Fibroblast of skin of back (primary cell): ENCODE measurements at places on chromosomes 16 and 17.

DNA sequence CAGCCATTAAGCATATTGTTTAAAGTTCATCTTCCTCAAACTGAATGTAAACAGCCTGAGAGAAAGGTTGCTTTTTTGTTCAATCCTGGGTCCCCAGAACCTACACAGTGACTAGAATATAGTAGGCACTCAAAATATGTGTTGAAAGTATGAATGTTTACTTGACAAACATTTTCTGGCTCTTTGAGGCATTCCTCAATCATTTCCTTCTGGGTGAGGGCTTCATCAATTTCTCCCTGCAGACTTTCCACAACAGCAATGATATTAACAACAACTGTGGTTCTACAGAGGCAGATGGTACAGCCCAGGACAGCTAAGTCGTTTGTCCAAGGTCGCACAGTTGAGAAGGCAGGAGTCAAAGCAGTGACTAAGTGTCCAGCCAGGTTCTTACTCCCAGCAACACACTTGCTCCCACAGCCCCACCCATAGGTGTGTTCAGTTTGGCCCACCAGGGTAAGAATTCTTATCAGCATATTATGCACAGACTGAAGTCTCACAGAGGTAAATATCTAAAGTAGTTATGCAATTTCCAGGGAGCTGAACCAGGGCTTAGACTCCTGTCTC is 61.1 kb downstream of the HS3ST3B1 start:
- no peak for DNase-seq

- no peak for DNase-seq
Observed at GRCh38 chr17:81515530-81516041, 3.0 kb upstream of the ACTG1 start.

DNA sequence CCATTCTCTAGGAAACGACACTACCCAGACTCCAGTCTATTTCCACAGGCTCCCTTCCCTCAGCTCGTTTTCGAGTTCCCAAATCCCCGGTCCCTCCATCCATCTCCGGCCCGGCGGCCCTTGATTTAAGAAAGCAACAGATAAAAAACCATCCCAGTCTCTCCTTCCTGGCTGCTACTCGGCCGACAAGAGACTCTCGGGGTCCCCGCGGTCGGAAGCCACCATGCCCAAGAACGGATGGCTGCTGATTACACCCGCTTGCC is 182 bp downstream of the RPL26 start:
- no peak for DNase-seq

GRCh38 chr16:11163761-11164261 is 92.2 kb downstream of the SOCS1 start:
- no peak for DNase-seq

GRCh38 chr16:85570735-85571562 is 42.2 kb upstream of the GSE1 start:
- no peak for DNase-seq

GRCh38 chr17:51848451-51848850 is 310.1 kb downstream of the CA10 start:
- DNase-seq: peak; percentile 71

- no peak for DNase-seq
Observed at GRCh38 chr17:81025741-81026129, 9.2 kb upstream of the BAIAP2 start.

- no peak for DNase-seq
Observed at GRCh38 chr16:51734220-51734619, 583.1 kb upstream of the SALL1 start.

DNA sequence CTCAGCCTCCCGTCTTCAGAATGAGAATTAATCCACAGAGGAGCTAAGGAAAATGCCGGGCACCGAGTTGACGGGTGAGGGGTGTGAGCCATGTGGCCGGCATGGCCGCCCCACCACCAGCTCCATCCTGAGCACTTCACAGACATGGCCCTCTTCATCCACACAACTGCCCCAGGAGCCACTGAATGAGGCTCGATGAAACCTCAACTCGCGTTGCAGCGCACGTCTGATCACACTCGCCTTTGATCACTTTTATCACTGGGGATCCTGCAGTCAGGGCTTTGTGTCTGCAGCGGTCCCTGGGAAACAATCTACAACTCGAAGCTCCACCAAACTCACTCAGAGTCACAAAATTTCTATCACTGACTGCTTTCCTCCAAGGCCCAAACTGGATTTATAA is 46.7 kb upstream of the CDR2 start:
- DNase-seq: no peak

GRCh38 chr16:11303405-11304138 is 22.4 kb upstream of the PRM1 start:
- no peak for DNase-seq

DNA sequence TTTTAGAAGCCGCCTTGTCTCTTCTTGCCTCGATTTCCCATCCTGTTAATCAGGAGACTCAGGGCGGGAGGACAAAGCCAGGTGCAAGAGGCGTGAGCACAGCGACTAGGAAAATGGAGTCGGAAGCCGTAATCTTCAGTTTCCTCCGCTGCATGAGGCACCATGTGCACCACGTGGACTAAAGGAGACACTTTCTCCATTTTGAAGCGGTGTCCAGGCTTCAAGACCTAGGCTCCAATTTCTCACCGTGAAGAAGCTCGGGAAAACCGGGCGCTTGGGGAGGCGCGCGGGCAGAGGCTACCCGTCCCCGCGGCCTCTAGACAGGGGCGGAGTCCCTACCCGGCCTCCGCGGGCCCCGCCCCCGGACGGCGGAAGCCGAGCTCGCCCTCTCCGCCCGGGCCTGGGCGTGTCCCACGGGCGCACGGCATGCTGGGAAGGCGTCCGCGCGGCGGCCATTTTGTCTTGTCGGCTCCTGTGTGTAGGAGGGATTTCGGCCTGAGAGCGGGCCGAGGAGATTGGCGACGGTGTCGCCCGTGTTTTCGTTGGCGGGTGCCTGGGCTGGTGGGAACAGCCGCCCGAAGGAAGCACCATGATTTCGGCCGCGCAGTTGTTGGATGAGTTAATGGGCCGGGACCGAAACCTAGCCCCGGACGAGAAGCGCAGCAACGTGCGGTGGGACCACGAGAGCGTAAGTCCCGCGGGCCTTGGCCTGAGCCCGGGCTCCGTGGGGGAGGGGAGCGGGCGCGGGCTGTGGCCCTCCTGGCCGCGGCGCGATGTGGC is at the start of gene LUC7L3:
LUC7L3 (plus strand) TSS at position 460 of the 780 bp plus-strand sequence; CDS start at position 590, 130 bp downstream.
- DNase-seq: peak; percentile 94

- peak; percentile 40 for DNase-seq
Observed at GRCh38 chr17:78032166-78032565, 73.7 kb downstream of the TNRC6C start.

- peak; percentile 68 for DNase-seq
Observed at GRCh38 chr16:87245511-87245910, 71.7 kb downstream of the C16orf95 start.

DNA sequence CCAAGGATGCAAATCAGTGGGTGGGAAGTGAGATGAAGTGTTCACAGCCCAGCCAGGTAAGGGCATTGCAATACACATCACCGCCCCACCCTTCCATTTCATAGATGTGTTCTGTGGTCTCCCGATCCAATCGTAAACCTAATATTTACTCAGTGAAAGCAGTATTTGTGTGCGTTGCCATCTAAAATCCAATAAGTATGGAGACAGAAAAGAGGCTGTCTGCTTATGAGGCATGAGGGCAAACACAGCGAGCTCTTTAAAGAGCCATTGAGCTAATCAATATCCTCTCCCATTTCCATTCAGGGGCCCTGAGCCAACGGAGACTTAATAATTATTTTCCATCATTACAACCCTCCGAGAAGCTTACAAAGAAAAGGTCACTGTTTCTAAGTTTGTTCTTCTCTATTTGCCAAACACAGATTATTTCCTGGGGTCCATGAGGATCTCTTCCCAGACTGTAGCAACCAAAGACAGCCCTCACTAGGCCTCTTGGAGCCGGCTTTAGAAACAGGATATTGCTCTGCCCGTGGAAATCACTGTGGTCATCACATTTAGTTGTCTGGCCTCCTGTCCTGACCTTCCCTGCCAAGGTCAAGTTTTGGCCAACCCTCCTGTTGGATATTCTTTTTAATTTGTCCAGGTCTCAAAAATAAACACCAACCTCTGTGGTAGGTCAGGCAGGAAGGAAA is 120.1 kb downstream of the SLC39A11 start:
- no peak for DNase-seq

DNA sequence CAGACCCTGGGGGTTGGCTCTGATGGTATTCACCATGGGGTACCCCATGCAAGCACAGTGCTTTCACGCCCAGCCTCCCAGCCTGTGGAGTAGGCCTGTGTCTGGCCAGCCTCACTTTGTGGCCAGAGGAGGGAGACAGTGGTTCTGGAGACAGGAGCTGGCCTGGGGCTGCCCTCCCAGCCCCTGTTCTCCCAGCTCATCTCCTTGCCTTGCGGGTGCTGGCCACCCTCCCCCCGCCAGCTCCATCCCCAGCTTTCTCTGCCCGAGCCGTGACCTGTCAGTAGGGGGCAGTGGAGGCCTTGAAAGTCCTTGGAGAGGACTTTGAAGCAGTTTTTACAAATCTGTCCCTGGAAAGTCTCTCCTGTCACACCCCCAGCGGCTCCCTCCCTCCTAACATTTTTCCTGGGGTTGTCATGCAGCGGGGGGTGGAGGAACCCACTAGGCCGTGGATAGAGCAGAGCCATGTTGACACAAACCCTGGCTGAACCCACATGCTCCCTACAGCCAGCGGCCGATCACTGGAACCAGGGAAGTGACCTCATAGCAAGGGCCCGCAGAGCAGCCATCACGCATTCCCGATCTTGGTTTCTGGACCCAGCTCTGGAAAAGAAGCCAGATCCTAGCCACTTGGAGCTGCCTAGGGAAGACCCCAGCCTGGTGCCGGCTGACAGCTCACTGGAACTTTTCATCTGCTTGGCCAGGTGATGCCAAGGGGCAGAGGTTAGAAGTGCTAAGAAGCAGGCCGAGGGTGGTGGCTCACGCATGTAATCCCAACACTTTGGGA is 289.4 kb downstream of the SEC14L1 start:
- peak; percentile 100 for DNase-seq

DNA sequence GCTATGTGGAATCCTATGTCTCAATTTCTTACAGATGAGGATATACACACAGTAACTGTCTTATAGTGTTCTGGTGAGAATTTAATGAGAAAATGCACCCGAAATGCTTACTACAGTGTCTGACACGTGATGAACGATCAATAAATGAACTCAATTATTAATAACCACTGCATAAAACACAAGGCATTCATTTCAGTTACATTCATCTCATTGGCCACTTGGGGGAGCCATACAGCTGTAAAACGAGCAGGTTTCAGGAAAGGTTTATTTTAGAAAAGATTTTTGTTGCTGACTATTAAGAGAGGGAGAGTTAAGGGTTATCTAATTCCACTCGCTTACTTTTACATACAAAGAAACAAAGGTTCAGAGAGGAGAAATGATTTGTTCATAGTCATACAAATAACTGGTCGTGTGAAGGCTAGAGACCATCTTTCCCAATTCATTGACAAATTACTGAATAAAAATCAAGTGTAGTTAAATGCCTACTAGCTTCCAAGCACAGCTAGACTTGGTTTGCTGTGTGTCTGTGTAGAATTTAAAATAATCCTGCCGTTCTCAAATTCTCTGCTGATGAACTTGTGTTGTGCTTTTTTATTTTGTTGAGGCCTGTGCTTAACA is 160.1 kb downstream of the MAP2K4 start:
- peak; percentile 69 for DNase-seq
